ENCODE measurements at places on chromosomes 4 and X.

DNA sequence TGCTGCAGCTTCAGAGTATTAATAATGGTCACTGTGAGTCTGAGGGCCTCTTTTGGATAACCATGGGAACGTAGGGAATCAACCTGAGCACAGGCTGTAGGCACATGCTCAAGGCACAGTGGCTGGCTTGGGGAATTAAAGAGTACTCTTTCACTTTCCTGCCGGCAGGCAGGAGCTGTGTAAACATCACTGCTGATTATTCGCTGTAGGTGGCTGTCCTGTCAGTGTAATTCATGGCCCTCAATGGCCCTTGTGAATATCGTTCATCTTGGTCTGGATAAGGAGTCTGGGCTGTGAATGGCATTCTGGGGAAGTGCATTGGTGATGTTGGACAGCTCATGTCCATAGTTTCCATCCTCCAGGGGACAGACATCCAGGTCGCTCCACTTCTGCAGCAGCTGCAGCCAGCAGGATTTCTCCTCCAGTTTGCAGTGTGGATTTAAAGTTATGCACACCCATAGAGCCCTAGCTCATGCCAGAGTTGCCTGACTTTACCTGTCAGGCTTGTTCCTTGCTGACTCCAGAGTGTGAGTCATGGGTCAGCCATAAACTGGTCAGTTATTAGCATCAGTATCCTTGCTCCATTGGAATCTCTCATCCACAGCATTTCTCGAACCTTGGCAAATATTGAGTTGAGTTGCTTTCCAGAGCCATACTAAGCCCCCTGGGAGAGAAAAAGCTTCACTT, 43.0 kb downstream of the C4orf33 start:
- DNase-seq: no peak

DNA sequence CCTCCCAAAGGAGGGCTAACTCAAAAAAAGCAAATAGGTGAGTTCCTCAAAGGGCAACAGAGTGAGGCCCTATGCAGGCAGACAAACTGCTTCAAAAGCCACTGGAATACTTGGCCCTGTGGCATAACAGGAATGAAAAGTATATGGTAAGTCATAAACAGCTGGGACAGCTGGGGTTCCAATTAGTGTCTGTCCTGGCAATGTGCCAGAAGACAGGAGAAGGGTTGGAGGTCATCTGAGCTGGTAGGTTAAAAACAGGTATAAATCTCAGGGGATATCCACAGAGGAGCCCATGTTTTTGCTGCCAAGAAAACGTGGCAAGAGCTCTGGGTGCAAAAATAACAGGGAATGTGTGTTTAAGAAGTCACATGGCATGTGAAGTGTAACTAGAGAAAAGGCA, 111.6 kb downstream of the APOOL start:
- DNase-seq: no peak

DNA sequence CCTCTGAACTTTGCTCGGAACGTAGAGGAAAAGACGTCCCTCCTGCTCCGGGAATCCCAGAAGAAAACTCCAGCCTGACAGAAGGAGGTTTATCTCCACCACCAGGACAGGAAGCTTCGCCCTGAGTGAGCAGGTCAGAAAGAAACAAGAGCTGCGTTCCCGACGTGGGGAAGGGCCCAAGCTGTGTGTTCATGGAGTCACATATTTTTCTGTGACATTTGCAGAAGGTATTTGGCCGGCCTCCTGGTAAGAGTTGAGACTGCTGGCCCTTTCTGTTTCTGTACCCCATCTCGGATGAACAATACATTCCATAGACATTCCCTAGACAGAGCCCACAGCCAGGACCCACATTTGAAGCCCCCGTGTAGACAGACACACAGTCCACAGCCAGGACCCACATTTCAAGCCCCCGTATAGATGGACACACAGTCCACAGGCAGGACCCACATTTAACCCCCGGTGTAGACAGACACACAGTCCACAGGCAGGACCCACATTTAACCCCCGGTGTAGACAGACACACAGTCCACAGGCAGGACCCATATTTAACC, 230.8 kb downstream of the SHOX start:
- no peak for DNase-seq

DNA sequence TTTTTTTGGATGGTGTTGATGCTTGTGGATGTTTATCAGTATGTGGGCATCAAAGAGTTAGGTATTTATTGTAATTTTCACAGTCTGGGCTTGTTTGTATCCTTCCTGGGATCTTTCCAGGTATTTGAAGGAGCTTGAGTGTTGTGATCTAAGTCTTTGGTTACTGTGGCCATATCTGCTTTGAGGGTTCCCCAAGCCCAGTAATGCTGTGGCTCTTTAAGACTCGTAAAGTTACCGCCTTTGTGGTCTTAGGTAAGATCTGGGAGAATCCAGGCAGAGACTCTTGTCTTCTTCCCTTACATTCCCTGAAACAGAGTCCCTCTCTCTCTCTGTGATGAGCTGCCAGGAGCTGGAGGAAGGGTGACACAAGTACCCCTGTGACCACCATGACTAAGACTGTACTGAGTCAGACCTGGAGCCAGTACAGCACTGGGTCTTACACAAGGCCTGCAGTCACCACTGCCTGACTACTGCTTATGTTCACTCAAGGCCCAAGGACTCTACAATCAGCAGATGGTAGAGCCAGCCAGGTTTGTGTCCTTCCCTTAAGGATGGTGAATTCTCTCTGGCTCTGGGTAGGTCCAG, 62.2 kb downstream of the FMR1NB start:
- no peak for DNase-seq

GRCh38 chr4:156749426-156750403, 221.9 kb downstream of the PDGFC start:
- DNase-seq: no peak

- DNase-seq: no peak
Measured at GRCh38 chr4:20078644-20079043, 173.1 kb upstream of the SLIT2 start.

DNA sequence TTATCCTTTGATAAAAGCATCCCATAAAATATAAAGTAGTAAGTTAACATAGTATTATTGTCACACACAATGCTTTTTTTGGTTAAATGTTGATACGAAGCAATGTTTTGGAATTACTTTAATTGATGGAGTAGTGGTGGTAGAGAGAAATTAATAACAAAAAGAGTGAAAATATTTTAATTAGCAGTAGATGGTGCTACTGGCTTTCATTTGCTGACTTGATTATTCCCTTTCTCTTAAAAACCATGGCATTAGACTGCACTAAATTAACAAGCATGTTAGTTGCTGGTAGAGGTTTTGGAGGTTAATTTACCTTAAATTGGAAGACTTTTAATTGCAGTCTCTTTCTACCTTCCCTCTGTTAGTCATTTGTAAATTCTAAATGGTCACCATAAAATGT, 8.9 kb upstream of the DCK start:
- DNase-seq: no peak
